H4 (cell line): ENCODE measurements at places on chromosomes 2 and 18. TPM values are rescaled to one million over a fixed set of nuclear protein-coding genes. Genes with fewer than 3 reads are reported as not detected.

ERFE gene
- total RNA-seq: 4.3 and 6.2 TPM in 2 replicates

SLC5A7 gene
- total RNA-seq: not detected in 2 replicates

GALNT5 gene
- total RNA-seq: 0.04 and 0.14 TPM in 2 replicates

FAM237A gene
- not detected in 2 replicates for total RNA-seq

ACTG2 gene
- not detected in 2 replicates for total RNA-seq

SRD5A2 gene
- not detected in 2 replicates for total RNA-seq

DNA sequence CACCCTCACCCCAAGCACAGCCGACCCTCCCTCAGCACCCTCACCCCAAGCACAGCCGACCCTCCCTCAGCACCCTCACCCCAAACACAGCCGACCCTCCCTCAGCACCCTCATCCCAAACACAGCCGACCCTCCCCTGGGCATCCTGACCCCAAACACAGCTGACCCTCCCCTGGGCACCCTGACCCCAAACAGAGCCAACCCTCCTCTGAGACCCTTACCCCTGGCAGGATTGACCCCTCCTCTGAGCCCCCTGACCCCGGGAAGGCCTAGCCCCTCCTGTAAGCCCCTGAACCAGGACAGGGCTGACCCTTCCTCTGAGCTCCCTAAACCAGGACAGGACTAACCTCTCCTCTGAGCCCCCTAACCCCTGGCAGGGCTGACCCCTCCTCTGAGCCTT is 84.4 kb upstream of the RAB6C start:
- DNase-seq: no peak

DNA sequence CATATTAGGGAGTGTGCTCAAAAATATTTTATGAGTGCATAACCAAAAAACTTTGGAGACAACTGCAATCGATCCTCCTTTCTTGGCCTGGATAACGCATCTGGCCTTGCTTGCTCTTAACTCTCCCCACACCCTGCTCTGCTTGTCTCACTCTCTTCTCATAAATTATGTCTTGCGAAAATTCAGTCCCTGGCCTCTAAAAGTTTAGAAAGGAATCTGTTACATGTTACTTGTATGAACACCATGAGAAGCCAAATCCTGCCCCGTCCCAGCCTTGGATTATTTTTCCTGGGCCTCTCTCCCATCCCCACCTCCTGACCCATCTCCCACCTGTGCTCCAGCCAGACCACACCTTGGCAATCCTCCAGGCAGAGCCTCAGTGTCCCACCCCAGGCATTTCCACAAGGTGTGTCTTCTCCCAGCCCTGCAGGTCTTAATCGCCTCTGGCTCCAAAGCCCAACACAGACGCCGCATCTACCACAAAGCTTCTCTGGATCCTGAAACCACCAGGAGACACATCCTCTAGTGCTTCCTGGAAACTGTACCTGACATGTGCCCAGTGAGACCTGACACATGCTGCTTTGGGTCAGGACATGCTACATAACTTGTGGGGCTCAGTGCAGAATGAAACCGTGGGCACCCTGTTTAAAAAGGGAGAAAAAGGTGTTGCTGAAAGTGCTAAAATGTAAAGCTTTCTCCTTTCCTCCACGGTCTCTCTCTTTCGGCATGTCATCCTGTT is 99.6 kb upstream of the ST3GAL5 start:
- DNase-seq: no peak

DNA sequence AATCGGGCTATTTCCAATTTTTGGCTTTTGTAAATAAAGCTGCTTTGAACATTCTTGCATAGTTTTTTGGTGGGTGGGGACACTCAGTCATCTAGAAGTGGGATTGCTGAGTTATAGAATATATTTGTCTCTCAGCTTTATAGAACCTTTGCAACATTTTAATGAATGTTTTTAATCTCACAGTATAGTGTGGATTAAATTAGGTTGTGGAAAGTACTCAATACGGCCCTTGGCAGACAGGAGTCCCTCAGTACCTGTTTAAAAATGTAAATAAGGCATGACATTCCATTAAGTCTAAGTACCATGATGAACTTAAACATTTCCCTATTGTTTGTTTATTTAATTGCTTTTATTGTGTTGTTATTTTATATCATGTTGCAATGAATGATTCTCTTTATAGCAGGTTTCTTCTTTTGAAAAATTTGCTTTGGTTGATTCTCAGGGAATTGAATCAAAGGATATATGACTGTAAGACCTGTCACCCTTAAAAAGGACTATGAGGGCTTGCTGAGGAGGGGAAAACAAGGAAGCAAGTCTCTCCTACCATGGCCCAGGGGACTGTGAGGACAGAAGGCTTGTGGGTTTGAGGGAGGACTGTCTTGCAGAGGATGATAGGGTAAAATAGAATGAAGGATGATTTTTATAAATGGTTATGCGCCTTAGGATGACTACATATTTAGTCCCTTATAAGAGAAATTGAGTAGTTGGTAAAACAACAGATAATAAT is 165.1 kb downstream of the RPIA start:
- no peak for DNase-seq

- DNase-seq: no peak
Measured at GRCh38 chr2:151805961-151806360, 22.3 kb downstream of the ARL5A start.

DNA sequence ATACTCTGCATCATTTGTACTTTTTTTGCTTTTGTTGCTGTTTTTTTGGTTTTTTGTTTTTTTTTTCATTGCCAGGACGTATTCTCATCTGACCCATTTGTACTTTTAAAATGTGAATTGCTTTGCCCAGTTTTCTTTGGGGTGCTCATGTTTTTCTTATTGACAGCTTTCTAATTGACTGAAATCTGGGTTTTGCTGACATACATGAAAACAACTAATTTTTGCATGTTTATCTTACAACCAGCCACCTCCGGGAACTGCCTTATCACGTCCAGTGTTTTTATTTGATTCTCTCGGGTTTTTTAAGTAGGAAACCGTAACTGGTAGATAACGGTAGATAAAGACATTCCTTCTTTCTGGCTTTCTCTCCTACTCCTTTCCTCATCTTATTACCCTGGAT is 38.6 kb downstream of the SNORC start:
- no peak for DNase-seq

- no peak for DNase-seq
Measured at GRCh38 chr2:127567351-127567854, 31.9 kb downstream of the MYO7B start.

- no peak for DNase-seq
Measured at GRCh38 chr2:52386433-52387030, 1354.6 kb upstream of the NRXN1 start.

DNA sequence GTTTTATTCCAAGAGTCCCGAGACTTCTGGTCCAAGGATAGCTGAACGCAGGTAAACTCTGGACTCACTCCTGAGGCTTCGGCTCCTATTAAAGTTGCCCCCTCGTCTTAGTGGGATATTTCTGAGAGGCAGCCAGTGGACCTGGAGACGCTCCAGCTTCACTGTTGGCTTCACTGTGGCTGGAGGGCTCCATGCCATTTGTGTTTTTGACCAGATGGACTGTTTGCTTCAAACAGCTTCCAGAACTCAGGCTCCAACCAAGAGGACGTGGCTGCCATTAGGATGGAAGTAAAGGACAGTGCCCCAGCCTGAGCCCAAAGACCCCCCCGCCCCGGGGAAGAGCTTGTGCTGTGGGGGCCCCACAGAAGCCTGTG is 94.4 kb upstream of the LDAH start:
- no peak for DNase-seq
